ENCODE measurements at places on chromosomes 5 and 9. TPM values are rescaled to one million over a fixed set of nuclear protein-coding genes. Genes with fewer than 3 reads are reported as not detected.

Gene EQTN
- 1.4 TPM for total RNA-seq

Gene OTULIN
- 21.4 TPM for total RNA-seq

Gene OLFM1
- total RNA-seq = 4.8 TPM

Gene KCNV2
- total RNA-seq = not detected

Gene ADRB2
- 3.8 TPM for total RNA-seq

Gene UQCRQ
- 76.1 TPM for total RNA-seq

Gene FAM221B
- total RNA-seq = not detected

Gene GABRP
- total RNA-seq = 31.4 TPM

Gene PTGDS
- 15.3 TPM for total RNA-seq

Gene ANKRD18B
- total RNA-seq = 1.7 TPM

Gene KIF4B
- total RNA-seq = not detected

DNA sequence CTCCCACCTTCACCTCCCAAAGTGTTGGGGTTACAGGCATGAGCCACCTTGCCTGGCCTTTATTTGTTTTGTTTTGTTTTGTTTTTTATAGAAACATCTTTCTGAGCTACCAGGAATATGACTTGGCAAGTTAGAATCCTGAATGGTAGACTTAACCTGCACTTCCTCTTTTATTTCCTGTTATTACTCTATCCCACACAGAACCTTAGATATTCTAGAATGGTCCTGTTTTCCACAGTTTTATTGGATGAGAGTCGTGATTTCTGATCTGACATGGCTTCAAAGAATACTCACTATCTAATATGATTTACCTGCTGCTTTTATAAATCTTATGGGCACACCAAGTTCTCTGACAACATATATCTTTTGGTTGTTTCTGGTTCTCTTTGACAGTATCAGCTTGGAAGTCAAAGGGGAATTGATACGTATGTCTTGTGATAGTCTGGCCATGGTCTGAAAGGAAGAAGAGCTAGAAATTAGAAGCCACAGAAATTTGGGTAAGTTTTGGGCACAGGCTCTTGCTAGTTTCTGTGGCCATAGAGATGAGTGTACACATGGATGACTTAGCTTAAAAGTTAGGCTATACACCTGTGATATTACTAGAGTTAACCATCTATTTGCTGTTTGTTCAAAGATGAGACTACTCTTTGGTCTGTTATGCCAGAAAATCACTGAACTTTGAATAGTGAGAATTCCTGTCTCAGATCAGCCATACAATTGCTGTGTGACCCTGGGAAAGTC is 4.7 kb upstream of the PANK3 start:
- no peak for DNase-seq

- DNase-seq = no peak
Observed at GRCh38 chr9:114299286-114300152, 23.4 kb upstream of the ORM1 start.

DNA sequence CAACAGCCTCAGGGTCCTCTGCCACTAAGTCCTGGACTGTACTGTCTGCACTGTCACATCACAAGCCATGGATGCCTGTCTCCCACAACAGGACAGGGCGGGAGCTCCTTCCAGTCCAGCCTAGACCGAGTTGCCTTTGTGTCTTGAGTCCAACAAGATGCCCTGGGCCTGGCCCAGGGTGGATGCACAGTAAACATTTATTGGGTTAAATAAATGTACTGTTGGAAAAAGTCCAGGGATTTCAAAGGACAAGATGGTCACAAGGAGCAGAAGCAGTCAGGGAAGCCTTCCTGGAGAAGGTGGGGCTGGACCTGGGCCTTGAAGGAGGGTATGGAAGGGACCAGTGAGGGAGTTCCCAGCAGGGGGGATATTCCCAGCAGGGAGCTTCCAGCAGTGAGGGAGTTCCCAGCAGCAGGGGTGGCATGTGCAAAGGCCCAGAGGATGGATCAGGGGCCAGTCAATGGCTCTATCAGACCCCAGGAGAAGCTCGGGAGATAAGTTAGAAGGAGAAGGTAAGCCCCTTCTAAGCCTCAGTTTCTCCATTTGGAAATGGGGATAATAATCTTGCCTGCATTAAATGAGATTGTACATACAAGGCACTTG is 72.7 kb upstream of the NEURL1B start:
- DNase-seq = no peak

GRCh38 chr5:80109646-80110478 is 74.7 kb downstream of the THBS4 start:
- no peak for DNase-seq

- DNase-seq = no peak
Observed at GRCh38 chr5:6748142-6748541, 34.9 kb downstream of the TENT4A start.

GRCh38 chr5:159478950-159479349 is 148.7 kb upstream of the IL12B start:
- no peak for DNase-seq

DNA sequence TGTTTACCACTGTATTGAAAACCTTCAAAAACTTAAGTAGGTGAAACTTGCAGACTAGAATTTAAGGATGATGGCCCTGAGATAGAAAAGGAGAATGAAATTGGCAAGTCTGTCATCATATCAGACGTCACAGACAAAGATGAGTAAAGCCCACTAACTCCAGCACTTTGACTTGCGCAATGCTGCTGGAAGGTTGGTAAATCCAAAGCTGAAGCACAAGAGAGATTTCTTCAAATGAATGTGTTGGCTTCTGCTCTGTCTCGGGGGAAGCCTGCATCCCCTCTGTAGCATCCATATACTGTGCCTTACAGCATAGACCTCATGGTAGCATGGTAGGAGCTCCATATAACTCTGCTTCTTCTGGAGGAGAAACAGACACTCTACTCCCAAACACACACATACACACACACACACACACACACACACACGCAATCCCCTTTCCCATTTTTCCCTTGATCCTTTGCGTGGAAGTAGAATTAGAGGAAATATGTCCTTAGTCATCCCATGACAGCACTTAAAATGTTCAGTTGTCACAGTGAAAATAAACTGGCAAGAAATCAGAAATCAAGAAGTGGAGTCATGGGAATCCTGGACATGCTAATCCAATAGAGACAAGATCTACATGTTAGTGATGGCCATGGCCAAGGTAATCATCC is 241.5 kb downstream of the NR3C1 start:
- DNase-seq = no peak

- DNase-seq = no peak
Observed at GRCh38 chr9:135038331-135038730, 49.1 kb upstream of the OLFM1 start.

- peak; percentile 12 for DNase-seq
Observed at GRCh38 chr9:16143947-16144890, 591.4 kb downstream of the CCDC171 start.

DNA sequence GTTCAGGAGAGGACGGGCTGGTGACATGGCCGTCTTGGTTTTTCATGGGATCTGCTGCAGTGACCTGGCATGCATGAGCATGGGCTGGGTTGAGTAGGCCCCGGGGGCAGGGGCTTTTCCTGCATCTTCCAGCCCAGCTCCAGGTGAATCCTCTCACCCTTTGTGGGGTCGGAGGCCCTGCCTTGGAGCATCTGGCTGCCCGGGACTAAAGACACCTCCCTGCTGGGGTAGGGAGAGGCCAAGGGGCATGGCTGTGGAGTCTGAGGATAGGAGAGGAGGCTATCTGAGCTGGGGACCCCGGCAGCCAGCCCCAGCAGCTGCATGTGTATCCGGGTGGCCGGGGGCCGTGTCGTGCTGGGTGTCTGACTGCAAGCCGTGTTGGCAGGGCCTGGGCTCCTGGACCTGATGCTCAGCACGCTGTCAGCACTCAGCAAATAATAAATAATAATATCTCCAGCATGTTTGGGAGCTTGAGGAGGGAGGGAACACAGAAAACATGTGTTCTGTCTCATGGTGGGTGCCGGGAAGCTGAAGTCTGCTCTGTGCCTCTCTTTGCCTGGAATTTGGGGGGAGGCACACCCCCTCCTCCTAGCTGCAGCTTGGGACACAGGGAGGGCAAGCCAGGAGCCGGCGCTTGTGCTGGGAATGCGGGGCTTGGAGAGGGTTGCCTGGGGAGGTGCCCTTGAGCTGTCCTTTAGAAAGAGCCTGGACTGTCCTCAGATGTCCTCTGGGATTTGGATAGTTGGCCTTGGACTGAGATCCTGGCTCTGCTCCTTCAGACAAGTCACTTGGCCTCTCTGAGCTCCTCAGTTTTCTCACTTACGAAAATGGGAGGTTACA is 28.4 kb upstream of the PITX1 start:
- DNase-seq = peak; percentile 30

DNA sequence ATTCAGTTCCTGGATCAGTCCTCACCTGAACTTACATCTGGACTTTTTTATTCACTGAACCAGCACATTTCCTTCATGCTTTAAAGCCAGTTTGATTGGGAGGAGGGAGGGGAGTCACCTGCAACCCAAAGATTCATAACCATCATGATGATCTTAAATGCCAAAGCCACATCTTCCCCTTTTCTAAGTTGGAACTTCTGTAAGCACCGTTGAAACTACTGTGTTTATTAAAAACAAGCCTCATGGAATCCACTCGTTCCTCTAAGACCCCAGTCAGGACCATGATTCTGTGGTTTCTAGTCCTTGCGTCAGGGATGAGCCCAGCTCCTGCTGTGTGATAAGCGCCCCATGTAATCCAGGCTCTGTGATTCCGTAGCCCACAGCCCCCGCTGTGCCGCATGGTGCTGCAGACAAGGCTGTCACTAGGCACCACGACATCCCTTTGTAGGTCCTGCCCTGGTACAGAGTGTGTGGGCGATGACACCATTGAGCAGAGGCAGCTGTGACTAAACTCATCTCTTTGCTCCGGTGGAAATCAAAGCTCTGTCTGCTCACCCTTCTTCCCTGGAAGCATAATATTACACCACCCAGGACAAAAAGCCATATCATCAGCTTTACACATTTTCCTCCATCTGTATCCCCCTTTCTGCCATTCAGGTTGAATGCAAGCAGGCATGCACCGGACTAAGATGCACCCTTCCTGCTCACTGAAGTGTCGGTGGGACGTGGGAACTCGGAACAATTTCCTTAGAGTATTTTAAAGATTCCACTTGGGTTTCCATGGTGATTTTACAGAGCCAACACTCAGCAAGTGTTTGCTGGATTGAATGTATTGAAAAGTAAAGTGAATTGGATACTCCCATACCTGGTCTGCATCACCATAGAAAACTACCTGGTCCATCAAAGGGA is 132.0 kb upstream of the FSTL4 start:
- DNase-seq = no peak

- DNase-seq = no peak
Observed at GRCh38 chr5:89343666-89344065, 460.7 kb upstream of the MEF2C start.

- peak; percentile 87 for DNase-seq
Observed at GRCh38 chr9:81394881-81395675, 294.3 kb downstream of the TLE1 start.

DNA sequence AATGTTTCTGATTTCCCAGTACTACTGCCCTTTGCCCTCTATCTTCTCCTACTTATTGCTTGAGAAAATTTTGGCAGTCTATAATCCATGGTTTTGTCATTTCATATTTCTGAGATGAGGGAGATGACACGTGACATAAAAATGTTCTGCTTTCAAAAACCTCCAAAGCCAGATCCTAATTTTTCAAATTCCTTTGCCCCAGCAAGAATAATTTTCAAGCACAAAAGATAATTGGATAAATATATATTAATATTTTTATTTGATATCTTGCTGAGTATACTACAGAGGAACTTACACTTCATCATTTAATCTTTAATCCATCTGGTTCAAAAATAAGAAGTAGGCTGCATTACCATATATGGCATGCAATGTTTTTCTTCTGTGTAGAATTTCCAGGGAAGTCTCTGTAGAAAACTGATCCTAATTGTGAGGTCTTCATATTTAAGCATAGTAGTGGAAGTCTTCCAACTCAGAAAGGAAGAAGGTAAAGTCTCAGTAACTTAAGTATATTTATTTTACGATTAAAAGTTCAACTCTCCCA is 1738.8 kb downstream of the EFNA5 start:
- peak; percentile 35 for DNase-seq

- DNase-seq = no peak
Observed at GRCh38 chr5:17398431-17398830, 99.6 kb upstream of the TAF11L2 start.

- DNase-seq = no peak
Observed at GRCh38 chr5:2087980-2088379, 205.3 kb upstream of the IRX4 start.

DNA sequence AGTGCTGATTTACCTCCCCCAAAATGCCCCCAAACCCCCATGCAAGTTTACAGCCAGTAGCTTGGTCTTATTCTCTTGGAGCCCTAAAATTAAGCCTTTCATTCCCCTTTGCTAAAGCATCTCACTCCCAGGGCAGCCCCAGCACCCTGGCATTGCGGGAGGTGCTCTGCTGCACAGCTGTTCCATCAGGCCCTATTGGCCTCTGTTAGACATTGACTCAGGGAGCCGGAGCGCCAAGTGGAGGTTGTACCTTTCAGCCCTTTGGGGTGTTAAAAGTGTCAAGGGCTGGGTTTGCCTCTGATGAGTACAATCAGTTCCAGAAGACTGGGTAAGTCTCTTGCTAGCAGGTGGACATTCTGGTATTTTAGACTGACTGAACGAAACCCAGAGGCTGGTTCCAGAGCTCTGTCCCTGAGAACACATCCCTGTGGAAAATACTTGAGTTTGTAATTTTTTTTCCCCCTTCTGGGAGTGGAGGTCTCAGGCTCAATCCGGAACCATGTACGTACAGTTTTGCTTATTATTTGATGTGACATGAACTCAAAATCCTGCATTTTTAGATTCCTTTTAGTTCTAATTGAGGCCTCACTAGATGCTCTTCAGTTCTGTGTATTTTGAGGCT is 102.4 kb downstream of the UBE2R2 start:
- DNase-seq = no peak

- DNase-seq = no peak
Observed at GRCh38 chr9:119884438-119884837, 515.2 kb upstream of the BRINP1 start.

DNA sequence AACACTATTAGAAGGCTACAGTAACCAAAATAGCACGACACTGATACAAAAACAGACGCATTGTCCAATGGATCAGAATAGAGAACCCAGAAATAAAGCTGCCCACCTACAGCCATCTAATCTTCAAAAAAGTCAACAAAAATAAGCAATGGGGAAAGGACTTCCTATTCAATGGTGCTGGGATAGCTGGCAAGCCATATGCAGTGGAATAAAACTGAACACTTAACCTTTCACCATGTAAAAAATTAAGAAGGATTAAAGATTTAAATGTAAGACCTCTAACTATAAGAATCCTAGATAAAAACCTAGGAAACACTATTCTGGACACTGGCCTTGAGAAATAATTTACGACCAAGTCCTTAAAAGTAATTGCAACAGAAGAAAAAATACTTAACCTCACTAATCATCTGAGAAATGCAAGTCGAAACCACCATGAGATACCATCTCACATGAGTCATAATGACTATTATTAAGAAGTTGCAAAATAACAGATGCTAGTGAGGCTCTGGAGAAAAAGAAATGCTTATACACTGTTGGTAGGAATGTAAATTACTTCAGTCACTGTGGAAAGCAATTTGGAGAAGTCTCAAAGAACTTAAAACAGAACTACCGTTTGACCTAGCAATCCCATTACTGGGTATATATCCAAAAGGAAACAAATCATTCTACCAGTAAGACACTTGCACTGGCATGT is 203.3 kb upstream of the CDH9 start:
- peak; percentile 83 for DNase-seq

- no peak for DNase-seq
Observed at GRCh38 chr9:36598273-36598672, 25.6 kb downstream of the MELK start.
